NCI-H446 treated with DMSO at 0.1 percent for 48 hours (cell line): ENCODE measurements at places on chromosomes 3 and 15.

DNA sequence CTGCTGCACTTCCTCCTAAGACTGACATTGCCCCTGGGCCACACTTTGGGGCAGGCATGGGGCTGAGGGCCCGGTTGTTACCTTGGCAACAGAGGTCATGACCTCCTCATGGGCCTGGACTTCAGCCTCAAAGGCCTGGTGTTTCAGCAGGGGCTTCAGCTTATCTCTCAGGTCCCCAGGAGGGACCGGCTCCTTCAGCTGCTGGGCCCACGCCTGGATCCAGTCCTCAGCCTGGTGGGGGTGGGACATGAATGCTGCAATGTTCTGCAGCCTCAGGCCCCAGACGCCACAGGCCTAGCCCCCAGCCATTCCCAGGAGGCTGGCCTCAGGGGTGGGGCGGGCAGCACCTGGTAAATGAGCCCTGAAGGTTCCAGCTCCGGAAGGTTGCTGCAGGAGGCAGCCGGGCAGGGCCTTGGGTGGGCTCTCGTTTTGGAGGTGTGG, 27.6 kb downstream of the SPTBN5 start:
- DNase-seq: no peak

DNA sequence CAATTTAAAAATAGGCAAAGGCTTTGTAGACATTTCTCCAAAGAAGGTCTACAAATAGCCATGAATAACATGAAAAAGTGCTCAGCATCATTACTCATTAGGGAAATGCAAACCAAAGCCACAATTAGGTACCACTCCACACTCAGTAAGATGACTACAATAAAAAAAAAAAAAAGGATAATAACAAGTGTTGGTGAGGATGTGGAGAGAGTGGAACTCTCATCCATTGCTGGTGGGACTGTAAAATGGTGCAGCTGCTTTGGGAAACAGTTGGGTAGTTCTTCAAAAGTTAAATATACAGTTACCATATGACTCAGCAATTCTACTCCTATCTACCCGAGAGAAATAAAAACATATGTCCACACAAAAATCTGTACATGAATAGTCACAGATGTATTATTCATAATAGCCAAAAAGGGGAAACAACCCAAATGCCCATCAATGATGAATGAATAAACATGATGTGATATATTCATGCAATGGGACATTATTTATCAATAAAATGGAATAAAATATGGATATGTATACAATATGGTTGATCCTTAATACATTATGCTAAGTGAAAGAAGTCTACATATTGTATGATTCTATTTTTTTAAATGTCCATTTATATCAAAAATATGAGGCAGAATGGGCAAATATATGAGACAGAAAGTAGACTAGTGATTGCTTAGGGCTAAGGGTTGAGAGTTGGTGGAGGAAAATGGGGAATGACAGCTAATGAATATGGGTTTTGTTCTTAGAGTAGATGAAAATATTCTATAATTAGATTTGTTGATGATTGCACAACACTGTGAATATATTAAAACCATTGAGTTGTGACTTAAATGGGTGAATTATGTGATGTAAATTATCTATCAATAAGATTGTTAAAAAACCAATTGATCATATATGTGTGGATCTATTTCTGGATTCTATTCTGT, 66.1 kb upstream of the SMAD3 start:
- DNase-seq: no peak

DNA sequence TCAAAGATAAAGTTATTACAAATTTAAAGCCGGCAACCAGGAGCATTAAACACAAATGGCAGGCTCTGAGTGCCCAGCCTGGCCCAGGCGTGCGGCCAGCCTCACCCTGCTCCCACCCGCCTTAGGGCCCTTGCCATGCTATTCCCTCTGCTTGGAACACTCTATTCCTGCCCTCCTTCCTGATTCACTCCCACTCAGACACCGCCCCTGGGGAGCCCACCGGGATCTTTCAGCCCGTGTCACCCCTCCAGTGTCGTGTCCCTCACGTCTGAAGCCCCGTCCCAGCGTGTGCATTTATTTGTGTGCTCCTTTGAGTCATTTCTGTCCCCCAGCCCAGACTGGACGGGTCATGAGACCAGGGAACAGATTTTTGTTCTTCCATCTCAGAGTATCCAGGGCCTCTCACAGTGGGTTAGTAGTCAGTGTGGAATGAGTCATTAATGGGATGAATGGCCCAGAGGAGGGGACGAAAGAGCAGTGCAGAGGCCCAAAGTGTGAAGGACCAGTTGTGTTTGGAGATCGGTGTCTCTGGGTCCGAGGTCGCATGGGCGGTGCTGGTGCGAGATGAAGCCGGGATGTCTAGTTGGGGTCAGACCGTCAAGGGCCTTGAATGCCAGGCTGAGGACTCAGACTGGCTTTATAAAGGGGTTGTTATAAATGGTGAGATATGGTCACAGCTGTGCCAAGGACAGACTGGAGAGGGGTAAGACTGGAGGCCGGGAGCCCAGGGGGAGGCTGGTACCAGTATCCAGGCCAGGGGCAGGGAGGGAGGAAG, 58.9 kb upstream of the SLC6A6 start:
- no peak for DNase-seq

GRCh38 chr3:184982076-184982475, 170.1 kb downstream of the VPS8 start:
- no peak for DNase-seq

GRCh38 chr3:179956416-179956830, 80.3 kb downstream of the PEX5L start:
- no peak for DNase-seq

GRCh38 chr15:37528432-37528831, 406.0 kb upstream of the TMCO5A start:
- no peak for DNase-seq

GRCh38 chr15:99819981-99820718, 86.9 kb upstream of the LYSMD4 start:
- DNase-seq: no peak

- no peak for DNase-seq
These were observed 29.6 kb upstream of the RPL32 start for GRCh38 chr3:12870942-12871341.

- DNase-seq: no peak
These were observed 48.2 kb upstream of the SKOR1 start for GRCh38 chr15:67777071-67777470.

DNA sequence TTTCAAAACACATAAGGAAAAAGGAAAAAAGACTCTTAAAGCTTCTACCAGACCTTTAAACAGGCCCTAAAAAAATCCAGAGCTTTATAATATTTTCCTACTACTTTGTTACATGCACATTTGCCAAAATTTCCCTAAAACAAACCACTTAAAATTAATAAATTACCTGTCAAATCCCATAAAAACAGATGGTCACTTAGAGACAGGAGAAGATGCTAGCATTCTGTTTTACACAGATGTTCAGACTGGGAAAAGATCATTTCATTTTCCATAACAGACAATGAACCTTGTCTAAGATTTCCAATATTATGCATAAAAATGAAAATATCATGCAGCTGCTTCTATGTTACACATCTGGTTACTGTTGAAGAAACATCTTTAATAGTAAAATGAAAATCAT, 66.6 kb downstream of the SUCLG2 start:
- DNase-seq: peak; percentile 63

- DNase-seq: no peak
These were observed 17.3 kb upstream of the ATG7 start for GRCh38 chr3:11254876-11255275.

GRCh38 chr15:80343554-80343992, 60.6 kb upstream of the ARNT2 start:
- DNase-seq: no peak

DNA sequence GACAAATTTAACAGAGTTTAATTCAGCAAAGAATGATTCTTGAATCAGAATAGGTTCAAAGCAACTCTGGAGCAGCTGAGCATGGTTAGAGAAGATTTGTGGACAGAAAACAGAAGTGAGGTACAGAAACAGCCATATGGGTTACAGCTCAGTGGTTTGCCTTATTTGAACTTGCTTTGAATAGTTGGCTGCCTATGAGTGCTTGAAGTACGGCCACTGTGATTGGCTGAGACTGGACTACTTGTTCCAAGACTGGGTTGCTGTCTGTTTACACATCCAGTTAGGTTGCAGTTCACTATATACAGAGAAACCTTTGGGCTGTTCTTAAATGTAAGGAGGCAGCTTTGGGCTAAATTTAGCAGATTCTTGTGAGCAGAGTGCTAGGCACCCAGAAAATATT, 79.4 kb upstream of the CADPS start:
- peak; percentile 29 for DNase-seq

GRCh38 chr15:34318277-34319079, 19.1 kb downstream of the SLC12A6 start:
- DNase-seq: no peak

DNA sequence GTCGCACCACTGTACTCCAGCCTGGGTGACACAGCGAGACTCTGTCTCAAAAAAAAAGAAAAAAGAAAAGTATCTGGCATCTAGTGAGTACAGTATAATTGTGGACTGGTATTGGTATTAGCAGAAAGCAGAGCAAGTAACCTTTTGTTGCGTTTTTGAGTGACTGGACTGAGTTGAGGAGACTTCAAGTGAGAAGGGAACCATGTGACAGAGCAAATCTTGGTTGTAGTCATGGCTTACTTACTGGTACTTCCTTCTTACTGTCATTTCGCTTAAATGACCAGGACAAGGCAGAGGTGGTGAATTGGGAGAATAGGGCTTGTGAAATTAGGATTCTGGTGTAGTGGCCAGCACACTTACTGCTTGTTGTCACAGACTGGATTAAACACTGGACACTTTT, 20.6 kb downstream of the RTF1 start:
- DNase-seq: no peak

GRCh38 chr3:186532598-186533072, 11.5 kb downstream of the CRYGS start:
- no peak for DNase-seq

DNA sequence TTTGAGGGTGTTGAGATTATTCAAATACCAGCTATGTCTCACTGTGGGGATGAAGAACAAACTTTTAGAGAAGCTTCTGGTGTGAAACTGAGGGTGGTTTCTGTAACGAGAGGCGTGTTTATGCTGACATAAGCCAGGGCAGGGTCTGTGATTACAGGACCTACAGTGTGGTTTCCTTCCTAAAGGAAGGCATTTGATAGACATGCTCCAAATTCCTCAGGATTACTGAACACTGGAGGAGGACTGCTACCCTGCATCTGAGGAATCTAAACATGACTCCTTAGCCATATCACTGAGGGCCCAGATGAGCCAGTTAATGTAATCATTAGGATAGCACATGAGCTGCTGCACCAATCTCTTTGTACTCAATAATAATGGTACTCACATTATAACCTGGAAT, 328.4 kb upstream of the UMPS start:
- DNase-seq: no peak

- no peak for DNase-seq
These were observed 14.2 kb upstream of the ST6GAL1 start for GRCh38 chr3:186915806-186916796.

- DNase-seq: no peak
These were observed 73.5 kb downstream of the VGLL4 start for GRCh38 chr3:11570251-11570650.

- no peak for DNase-seq
These were observed 4.4 kb upstream of the TMEM62 start for GRCh38 chr15:43128980-43129335.

GRCh38 chr3:12228461-12228860, 60.4 kb upstream of the PPARG start:
- DNase-seq: no peak

DNA sequence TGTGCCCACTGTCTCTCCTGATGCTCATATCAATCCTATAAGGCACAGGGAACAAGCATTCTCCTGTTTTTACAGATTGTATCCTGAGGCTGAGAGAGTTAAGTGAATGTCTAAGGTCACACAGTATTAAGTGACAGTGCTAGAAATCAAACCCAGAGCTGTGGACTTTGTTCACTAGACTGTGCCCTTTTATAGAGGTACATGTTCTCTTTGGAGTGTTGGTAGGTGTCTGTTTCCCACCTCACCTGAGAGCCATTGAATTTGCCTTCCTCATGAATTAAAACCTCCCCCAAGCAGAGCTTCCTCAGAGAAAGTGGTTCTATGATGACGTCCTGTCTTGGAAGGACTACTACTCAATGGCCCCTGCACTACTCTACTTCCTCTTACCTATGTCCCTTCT, 12.4 kb downstream of the ADIPOQ start:
- DNase-seq: no peak

DNA sequence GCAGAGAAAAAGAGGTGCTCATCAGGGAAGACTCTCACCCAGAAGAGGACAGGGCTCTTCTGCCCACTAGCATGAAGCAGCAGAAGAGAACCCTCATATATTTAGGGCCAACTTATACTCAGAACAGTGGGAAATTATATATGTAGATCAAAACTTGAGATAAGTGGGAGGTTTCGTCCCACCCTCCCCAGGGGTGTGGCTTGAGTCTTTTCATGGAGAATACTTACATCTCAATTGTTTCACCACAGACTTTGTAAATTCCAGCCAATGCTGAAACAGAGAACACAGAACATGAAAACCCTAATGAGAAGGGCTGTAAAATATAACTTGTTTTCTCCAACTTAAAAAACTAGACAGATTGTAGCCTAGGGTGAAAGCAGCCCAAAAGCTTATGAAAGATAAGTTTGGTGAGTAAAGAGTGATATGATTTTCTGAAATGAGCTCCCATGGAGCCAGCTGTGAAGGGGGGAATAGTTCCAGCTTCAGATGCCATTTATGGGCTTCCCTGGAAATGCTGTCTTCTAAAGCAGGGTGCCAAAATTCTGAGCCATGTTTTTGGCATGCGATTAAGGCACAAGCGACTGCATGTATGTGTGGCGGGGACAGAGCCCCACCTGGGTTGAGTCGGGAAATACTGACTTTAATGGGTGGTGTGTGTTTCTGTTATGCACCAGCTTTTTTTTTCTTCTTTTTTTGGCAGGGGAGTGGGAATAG, 92.9 kb downstream of the WDR76 start:
- no peak for DNase-seq

DNA sequence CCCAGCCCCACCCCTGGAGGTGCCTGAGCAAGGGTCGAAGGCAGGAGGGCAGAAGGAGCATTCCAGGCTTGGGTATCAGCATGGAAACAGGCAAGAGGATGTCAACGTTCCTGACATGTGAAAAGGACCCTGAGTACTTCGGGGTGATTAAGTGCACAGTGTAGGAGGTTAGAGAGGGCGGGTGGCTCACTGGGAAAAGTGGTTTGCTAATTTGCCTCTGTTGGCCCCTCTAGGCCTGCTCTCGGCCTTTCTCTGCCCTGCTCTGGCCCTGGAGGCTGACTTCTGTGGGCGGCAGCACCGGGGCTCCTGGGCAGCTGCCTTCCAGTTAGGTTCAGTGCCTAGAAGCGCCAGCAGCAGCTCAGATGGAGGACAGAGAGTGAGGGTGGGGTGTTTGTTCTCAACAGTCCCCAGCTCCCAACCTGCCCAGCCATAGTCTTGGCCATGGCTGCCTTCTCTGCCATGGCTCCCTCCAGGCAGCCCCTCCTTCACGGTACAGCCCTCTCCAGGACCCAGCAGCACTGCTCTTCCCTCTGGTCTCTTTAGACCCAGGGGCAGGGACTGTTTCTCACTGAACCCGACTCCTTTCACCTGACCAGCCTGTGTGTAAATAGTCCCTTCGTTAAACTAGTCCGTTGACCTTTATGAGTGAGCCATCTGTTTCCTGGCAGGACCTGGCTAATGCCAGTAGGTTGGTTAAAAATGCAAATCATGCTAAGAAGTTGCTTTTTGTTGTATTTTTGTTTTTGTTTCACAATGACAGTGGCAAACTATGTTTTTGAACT, 107.1 kb upstream of the TPM1 start:
- no peak for DNase-seq
